ENCODE measurements at places on chromosomes 6 and 20. TPM values are rescaled to one million over a fixed set of nuclear protein-coding genes. Genes with fewer than 3 reads are reported as not detected.

ZFP64 gene
- 10.6 TPM for total RNA-seq

PAK5 gene
- total RNA-seq: not detected

MUCL3 gene
- total RNA-seq: not detected

DEFB114 gene
- total RNA-seq: not detected

ASIP gene
- total RNA-seq: 11.7 TPM

- DNase-seq: no peak
- H3K4me3 ChIP-seq: no peak overlapping the region
- no peaks in the 10 kb centered on the region for H3K36me3 ChIP-seq
These were observed 1.7 kb upstream of the NKX2-2 start for GRCh38 chr20:21515300-21516179.

GRCh38 chr20:19692100-19692499, 66.0 kb upstream of the RIN2 start:
- H3K27ac ChIP-seq: no peak overlapping the region
- no peaks in the 10 kb centered on the region for H3K36me3 ChIP-seq
- no peak overlapping the region for H3K4me3 ChIP-seq
- peaks cover 37% of the 10 kb centered on the region for H3K4me1 ChIP-seq

GRCh38 chr6:72032086-72032485, 145.7 kb downstream of the RIMS1 start:
- H3K27ac ChIP-seq: no peak overlapping the region
- no peak overlapping the region for H3K4me3 ChIP-seq
- no peaks in the 10 kb centered on the region for H3K4me1 ChIP-seq
- no peaks in the 10 kb centered on the region for H3K27me3 ChIP-seq
- H3K36me3 ChIP-seq: no peaks in the 10 kb centered on the region
